A172 (cell line): ENCODE measurements at places on chromosomes 11 and 22. TPM values are rescaled to one million over a fixed set of nuclear protein-coding genes. Genes with fewer than 3 reads are reported as not detected.

The SCUBE2 gene
- total RNA-seq: 0.47 TPM in 1 of 2 replicates, not detected in the other

The MUC6 gene
- total RNA-seq: not detected in 2 replicates

The XKR3 gene
- total RNA-seq: 0.14 TPM in 1 of 2 replicates, not detected in the other

The LRRC74B gene
- total RNA-seq: 0.77 TPM in 1 of 2 replicates, not detected in the other

The MYRF gene
- 0.98 and 1.4 TPM in 2 replicates for total RNA-seq

The CASP12 gene
- total RNA-seq: not detected in 2 replicates

The FGF3 gene
- 0.24 TPM in 1 of 2 replicates, not detected in the other for total RNA-seq

The GAS2L1 gene
- 27.5 and 32.1 TPM in 2 replicates for total RNA-seq

The SLC6A5 gene
- total RNA-seq: not detected in 2 replicates

The SMIM35 gene
- not detected in 2 replicates for total RNA-seq

The FXYD6 gene
- 2.1 and 2.9 TPM in 2 replicates for total RNA-seq

The KCNQ1 gene
- 1.9 and 3.5 TPM in 2 replicates for total RNA-seq

The ANO5 gene
- 0.02 and 0.14 TPM in 2 replicates for total RNA-seq

The GALNT18 gene
- 3.7 and 5.7 TPM in 2 replicates for total RNA-seq

The ALDH3B2 gene
- total RNA-seq: not detected in 2 replicates

The MRGPRF gene
- 0.69 and 0.86 TPM in 2 replicates for total RNA-seq

The CNIH2 gene
- total RNA-seq: 0.72 and 1.9 TPM in 2 replicates

The VSIG10L2 gene
- total RNA-seq: not detected in 2 replicates

The PDGFB gene
- 9.8 and 13.4 TPM in 2 replicates for total RNA-seq

The BIRC3 gene
- 7.0 and 11.6 TPM in 2 replicates for total RNA-seq
